ENCODE measurements at places on chromosomes 13 and 19.

DNA sequence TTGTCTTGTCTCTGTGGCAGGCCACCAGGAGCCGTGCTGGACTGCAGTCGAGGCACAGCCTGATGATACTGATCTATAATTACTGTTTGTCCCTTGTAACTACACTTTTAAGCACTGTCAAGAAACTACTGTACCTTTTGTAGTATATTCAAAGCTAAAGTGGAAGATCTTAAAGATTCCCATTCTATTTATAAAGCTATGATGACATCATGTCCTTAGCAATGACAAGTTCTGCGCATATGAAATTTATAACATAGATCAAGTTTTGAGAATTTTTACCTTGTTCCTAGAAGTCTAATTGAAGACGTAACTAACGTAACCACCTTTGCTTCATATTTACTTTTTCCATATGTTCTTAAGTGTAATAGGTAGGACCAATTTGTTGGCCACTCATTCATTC lies 56.8 kb upstream of the LATS2 start:
- DNase-seq: no peak

DNA sequence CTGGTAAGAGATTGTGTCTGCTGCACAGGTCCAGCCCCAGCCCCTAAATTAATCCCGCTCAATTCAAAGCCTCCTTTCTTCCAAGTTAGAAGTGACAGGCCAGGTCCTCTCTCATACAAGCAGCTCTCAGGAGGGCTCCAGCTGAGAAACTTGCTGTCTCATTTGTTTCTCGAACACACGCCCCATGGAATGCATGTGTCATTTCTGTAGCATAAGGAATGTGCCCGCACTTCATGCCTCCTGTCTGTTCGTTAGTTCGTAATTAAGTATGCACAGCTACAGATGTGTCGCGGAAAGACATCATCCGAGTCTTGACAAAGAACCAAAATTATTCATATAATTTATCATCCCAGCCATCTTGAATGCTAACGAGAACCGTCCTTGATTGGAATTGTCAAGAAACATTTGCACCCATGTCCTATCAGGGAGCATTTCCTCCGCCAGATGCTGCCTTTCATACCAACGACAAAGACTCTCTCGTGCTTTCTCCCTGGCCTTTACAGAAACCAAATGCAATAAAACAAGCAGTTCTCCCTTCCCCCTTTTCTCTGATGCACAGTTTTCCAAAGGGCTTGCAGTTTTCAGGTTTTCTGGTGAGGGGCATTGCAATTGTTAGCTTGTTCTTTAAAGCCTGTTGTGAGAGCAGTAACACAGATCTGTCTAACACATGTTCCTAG lies 133.5 kb downstream of the UQCRFS1 start:
- no peak for DNase-seq

DNA sequence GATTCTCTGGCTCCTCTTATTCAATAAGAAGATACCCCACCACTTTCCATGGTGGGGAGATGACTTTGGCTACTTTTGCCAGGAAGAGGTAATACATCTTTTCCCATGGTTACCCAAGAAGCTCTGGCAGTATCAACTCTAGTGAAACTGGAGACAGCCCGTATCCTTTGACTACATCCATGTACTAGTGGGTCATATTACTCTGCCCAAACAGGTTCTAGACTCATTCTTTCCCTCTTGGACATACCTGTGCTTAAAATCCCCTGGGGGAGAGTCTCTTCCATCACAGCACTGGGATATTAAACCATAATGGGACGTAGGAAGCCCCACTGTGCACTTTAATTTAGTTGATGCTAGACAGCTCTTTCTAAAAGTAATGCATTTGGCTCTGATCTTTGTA lies 144.7 kb upstream of the KLF12 start:
- DNase-seq: no peak

- DNase-seq: no peak
Measured at GRCh38 chr13:36736119-36736726, 62.4 kb downstream of the SERTM1 start.

DNA sequence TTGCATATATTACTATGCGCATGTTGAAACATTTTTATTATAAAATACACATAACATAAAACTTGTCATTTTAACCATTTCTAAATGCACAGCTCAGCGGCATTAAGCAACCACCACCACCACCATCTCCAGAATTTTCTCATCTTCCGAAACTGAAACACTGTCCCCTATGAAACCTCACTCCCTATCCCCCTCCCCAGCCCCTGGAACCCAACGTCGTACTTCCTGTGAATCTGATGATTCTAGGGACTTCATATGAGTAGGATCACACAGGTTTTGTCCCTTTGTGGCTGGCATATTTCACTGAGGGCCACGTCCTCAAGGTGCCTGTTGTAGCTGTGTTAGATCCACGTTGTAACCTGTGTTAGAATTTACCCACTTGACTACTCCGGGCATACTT lies 716 bp upstream of the MAP2K2 start:
- DNase-seq: no peak

DNA sequence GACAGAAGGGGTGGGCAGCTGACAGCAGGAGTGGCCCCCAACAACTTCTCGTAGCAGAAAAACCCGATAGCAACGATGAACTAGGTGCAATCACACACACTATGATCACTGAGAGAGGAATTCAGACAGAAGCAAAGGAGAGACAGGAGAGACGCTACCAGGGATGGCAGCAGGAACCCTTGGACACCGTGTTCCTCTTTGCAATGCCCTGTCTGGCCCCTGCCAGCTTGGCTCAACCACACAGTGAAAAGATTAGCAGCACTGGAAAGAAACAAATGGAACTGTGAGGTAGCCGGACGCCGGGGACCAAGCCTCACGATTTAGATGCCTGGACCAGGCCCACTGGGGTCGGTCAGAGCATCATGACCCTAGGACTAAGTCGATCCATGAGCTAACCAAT lies 23.6 kb downstream of the DCAF15 start:
- no peak for DNase-seq

DNA sequence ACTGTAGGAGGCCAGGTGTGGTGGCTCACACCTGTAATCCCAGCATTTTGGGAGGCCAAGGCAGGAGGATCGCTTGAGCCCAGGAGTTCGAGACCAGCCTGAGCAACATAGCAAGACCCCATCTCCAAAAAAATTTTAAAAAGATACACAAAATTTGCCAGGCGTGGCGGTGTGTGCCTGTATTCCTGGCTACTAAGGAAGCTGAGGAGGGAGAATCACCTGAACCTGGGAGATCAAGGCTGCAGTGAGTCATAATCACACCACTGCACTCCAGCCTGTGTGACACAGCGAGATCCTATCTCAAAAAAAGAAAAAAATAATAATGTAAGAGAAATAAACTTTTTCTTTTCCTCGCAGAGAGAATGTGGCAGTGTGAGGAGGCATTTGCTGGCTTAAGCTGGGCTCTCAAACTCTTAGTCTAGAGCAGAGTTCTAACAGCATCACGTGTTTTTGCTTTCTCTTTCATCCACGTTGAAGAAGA lies 21.1 kb downstream of the FAM187B start:
- peak; percentile 42 for DNase-seq

DNA sequence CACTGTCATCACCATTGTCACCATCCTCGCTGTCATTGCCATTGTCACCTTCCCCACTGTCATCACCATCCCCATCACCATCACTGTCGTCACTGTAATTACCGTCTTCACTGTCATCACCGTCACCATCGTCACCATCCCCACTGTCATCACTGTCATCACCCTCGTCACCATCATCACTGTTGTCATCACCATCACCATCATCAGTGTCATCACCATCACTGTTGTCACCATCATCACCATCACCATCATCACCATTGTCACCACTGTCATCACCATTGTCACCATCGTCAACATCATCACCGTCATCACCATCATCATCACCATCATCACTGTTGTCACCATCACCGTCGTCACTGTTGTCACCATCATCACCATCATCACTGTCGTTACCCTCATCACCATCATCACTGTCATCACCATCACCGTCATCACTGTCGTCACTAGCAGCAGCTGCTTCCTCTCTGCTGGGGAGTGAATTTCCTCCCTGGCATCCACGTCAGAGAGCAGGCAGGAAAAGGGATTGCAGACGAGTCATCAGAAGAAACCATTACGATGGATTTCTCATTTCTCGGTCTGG lies 27.3 kb downstream of the TMEM255B start:
- no peak for DNase-seq

GRCh38 chr13:86933676-86934075 lies 737.5 kb upstream of the SLITRK5 start:
- DNase-seq: no peak

DNA sequence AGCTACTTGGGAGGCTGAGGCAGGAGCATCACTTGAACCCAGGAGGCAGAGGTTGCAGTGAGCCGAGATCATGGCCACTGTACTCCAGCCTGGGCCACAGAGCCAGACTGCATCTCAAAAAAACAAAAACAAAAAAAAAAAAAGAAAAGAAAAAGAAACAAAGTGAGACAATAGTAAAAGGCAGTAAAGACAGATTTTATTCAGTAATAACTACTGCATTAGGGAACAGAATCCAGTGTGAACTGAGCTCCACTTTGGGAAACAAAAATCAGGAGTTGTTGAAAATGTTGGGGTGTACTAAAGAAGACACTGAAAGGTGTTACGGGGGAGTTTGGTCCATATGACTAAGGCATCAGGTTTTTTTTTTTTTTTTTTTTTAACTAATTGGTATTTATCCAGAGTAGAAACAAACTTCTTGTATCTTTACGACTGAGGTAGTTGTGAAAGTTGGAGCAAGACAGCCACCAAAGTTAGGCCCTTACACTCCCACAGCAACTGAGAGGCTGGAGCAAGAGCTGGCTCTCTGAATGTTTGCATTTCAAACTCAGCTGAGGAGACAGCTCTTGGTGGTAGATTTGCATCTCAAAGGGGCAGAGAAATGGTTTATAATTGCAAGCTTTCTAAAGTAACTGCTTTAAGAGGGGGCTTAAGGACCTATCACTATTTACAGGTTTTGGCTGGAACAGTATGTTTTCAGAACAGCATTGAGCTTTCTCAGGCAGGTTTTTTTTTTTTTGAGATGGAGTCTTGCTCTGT lies 24.2 kb downstream of the ZNF607 start:
- DNase-seq: no peak

DNA sequence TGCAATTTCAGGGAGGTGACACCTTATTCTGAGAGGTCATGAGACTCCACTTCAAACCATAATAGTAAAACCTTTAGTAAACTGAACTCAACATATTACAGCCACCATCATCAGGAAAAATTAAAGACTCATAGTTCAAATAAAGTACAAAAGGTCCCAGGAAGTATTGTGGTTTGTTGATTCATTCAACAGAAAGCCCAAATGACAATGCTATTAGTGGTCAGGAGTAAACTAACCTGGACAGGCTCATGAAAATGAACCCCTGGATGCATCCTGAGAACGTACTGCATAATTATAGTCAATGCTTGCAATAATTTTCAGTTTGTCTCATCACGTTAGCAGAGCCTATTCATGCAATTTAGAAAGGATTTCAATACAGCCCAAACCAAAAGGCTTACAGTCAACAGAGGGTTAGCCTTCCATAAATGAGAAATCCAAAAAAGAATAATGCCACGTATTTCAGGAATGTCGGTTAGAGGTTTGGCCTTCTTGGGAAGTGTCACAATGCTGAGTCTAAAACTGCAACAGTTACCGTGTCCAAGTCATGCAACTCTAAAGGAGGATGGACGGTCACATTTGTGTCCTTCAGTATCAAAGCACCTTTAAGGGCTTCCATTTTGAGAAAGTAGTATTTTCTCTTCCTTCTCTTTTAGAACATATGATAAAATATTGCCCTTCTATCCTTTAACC lies 280.8 kb downstream of the ABCC4 start:
- no peak for DNase-seq

DNA sequence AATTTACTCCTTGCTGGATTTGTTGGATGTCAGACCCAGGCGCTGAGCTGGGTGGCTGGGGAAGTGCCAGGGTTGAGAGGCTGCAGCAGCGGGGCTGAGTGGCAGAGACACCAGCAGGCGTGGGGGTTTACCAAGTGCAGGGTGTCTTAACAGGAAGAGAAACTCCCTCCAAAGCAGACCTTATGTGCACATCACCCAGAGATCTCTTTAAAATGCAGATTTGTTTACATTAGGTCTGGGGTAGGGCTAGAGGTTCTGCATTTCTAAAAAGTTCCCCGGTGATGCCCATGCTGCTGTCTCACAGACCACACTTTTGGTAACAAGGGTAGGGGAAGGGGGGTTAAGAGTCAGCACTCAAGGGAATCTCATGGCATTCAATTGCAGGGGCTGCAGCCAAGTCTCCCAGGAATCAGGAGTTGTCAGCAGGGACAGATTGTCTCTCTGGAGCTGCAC lies 80.7 kb upstream of the OLFM4 start:
- no peak for DNase-seq

GRCh38 chr13:64371045-64371444 lies 2859.1 kb downstream of the PCDH9 start:
- no peak for DNase-seq

- no peak for DNase-seq
Measured at GRCh38 chr13:73556902-73557301, 498.1 kb downstream of the KLF5 start.

GRCh38 chr13:109750221-109750775 lies 36.1 kb downstream of the IRS2 start:
- DNase-seq: no peak

DNA sequence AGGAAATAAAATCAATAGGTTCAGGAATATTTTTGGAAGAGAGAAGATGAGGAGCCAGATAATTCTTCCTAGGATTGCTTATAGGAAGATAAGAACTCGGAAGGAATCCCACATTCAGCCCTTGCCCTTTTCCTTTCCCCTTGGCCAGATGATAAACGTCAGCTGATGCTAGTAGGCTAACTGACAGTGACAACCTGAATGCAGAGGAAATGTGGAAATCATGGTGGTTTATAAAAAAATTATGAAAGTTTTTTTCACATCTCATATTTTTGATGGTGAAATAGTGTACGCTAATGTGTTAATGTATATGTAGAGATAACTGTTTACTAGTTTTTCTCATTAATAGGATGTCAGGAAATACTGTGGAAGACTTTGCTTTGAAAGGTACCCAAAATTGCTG lies 56.9 kb downstream of the EDNRB start:
- no peak for DNase-seq

- no peak for DNase-seq
Measured at GRCh38 chr19:6264803-6265202, 15.0 kb downstream of the MLLT1 start.

DNA sequence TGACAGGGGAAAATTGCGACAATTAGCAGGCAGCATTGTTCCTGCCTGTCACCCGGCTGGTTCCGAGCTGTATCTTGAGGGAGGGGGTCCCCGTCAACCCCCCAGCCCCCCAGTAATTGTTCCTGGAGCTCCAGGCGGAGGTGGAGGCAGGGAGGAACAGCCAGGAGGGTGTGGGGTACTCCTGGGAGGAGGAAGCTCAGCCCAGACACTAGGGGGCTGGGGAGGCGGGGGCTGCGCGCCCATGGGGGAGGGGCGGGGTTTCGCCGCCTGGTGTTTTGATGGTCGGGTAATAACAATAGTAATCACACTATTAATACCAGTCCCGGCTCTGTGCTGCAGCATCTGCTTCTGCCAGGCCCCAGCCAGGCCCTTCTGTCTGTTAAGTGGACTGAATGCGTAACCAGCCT lies 8.6 kb downstream of the NPAS1 start:
- DNase-seq: no peak

Measured in T-helper 2 cell (primary cell).